ENCODE measurements at places on chromosomes 7 and 10.

GRCh38 chr10:34405611-34406462 is 409.3 kb downstream of the PARD3 start:
- no peak for DNase-seq

- DNase-seq = no peak
Measured at GRCh38 chr7:133445617-133446016, 192.7 kb downstream of the EXOC4 start.

GRCh38 chr7:85000735-85001350 is 186.0 kb downstream of the SEMA3D start:
- DNase-seq = peak; percentile 12

DNA sequence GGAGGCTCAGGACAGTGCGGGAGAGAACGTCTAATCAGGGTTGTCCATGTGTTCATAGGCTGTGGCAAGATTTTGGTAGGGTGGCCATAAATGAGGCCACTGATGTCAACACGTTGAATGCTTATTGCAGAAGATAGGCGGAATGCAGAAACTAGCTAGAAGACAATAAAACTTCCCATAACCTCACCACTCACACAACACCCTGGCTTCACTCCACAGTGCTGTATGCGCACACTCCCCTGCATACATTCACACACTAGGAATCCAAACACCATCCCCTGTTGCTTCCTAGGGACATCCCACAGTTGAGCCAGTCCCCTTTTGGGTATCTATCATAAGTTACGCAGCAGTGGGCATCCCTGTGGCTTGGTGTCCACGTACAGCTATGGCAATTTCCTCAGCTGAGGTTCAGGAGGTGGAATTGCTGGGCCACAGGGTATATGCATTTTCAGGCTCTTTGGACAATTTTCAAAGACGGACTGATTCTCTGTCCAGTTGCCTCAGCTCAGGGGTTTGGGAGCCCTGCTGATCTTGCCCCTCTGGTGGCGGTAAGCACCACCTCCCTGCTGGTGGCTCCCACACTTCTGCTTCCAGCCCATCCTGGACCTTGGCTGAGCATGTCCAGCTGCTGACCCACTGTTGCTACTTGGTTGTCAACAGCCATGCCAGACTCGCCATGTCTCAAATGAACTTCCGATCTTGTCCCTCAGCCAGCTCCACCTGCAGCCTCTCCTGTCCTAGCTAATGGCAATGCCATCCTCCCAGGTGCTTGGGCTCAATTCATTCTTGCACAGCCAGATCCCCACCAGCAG is 36.4 kb downstream of the CDH23 start:
- no peak for DNase-seq

GRCh38 chr7:19121977-19122588 is 4.6 kb upstream of the TWIST1 start:
- DNase-seq = peak; percentile 70

DNA sequence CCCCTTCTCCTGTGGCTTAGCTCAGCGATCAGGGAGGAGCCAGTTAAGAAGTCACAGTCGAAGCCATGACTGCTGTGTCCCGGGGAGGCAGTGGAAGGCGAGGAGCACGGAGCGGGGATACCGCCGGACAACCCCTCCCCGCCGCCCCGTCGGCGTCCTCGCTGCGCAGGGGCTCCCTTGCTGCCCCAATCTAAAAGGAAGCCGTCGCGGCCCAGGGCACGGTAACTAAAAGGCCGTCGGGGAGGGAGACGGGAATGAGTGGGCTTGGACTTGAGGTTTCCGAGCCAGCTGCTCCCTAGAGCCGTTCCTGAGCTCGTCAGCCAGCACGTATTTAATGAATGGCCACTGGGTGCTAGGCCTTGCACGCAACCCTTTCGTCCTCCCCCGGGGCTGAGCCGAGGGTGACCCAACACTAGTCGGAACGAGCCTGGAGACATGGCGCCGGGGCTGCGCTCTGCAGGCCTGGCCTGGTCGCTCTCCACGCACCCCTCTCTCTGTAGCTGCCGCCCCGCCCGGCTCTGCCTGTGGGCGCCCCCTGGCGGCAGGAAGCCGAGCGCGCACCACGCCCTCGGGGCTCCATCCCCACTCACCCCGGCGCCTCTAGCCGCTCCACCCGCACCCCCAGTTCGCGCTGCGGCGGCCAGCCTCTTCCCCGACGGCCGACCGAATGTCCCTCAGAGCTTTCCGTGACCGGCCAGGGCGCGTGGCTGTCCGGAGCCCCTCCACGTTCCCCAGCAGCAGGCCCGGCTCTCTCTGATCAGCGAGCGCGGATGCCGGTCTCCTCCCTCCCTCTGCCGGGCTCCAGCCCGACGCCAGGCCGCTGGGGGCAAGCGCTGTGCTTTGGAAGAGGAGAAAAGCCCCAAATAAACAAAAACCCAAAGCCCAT is 29.3 kb upstream of the KCNK18 start:
- DNase-seq = peak; percentile 13

DNA sequence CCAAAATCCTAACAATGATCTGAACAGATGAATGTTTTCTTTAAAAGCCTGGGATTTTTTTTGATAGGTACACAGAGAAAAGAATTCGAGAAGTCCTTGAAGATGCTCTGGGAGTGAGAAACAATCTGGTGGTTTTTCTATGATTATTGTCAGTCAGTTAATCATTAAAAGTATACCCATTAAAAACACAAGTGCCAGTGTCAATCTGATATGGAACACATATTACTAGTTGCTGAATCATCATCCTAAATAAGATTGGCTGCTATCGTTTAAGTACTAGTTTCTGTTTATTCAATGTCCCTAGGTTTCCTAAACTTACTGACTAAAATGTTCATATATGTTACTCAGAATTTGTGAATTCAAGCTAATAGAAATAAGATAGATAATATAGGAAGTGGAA is 16.1 kb downstream of the COL28A1 start:
- no peak for DNase-seq

DNA sequence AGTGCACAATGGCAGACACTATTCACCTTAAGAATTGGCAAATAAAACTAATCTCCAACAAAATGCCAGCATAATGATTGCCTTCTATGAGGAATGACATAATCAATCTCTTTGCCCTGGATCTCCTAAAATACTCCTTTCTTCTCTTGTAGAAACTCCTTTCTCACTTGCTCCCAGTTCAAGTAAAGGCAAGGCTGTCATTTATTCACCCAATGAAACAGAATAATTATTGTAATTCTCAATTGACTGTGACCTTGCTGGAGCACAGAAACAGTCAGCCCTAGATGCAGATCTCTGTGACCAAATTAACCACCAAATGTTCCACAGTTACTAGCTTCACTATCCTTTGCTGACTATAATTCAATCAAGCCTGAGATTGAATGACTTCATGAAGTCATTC is 99.3 kb downstream of the SEMA3C start:
- DNase-seq = no peak

- no peak for DNase-seq
Measured at GRCh38 chr10:132847856-132848255, 61.9 kb upstream of the NKX6-2 start.

- no peak for DNase-seq
Measured at GRCh38 chr10:110647136-110647430, 2.9 kb downstream of the RBM20 start.

- no peak for DNase-seq
Measured at GRCh38 chr7:106183952-106184351, 71.8 kb upstream of the SYPL1 start.

DNA sequence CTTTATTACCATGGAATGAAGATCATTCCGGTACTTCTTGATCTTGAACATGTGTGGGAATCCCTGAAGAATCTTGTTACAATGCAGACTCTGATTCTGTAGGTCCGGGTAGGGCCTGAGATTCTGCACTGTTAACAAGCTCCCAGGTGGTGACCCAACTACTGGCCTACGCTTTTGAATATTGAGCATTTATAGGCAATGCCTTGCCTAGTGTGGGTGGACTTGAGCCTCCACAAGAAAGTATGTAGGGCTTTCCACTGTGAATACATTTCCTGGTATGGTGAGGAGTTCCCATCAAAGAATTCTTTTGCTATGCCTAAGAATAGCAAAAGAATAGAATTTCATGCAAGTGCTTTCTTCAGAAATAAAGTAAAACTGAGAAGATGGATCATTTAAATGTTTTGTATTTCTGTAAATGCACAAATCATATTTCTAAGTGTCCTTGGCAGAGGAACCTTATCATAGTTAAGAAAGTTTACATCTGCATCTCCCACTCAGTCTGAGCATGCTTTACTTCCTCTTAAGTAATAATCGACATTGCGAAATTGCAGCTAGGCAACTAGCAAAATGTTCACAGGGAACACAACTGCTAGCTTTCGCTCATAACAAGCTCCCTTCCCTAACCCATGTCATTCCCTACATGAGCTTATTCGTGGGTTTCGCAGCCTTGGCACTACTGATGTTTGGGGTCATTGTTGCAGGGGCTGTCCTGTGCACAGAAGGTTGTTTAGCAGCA is 71.4 kb downstream of the AHR start:
- DNase-seq = peak; percentile 98

DNA sequence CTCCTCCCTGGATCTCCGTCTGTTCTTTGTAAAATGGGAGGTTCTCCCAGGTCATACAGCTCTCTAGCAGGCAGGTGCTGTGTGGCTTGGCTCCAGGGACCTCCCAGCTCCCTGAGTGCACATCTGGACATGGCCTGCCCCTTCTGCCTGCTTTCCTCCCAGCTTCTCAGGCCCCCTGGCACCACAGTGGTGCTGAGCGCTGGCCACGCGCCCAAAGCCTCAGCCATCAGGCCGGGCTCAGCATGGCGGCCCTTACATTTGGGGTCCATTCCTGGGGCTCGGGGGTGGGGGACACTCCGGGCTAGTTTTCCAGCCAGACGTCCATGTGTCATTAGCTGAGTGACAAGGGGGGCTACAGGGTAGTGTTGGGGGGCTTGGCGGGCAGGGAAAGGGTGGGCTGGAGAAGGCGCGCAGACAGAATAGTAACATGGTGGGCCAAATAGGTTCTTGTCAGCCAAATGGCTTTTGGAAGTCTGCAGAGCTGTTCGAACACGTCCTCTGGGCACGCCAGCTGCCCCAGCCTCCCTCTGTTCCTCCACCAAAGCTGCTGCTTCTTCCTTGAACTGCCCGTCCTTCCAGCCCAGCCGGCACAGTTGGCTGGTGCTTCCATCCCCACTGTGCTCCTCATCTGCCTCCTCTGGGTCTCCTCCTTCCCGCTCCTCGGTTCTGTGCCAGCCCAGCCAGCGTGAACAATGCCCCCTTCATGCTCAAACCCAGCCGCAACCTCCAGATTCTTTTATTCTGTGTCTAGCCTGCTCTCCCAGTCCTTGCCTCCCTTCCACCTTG is 65.9 kb downstream of the GOLGA7B start:
- DNase-seq = no peak

DNA sequence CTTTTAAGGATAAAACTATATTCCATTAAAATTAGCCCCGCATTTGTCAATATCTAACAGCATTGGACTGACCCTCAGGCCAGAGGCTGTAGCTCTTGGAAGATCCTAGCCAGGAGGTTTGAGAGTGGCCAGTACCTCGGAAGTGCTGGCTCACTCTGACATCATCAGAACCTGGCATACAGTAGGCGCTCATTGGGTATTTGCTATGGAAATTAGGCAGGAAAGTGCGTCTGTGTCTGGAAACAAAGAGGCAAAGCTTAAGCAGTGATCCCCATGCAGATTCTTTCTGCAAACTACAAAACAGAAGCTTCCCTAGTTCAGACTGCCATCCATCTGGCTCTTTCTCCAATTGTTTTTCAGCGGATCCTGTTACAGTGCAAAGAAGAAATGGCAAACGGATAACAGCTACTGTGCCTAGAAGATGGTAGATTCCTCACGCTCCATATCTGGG is 1.7 kb upstream of the PRKCQ start:
- DNase-seq = no peak

DNA sequence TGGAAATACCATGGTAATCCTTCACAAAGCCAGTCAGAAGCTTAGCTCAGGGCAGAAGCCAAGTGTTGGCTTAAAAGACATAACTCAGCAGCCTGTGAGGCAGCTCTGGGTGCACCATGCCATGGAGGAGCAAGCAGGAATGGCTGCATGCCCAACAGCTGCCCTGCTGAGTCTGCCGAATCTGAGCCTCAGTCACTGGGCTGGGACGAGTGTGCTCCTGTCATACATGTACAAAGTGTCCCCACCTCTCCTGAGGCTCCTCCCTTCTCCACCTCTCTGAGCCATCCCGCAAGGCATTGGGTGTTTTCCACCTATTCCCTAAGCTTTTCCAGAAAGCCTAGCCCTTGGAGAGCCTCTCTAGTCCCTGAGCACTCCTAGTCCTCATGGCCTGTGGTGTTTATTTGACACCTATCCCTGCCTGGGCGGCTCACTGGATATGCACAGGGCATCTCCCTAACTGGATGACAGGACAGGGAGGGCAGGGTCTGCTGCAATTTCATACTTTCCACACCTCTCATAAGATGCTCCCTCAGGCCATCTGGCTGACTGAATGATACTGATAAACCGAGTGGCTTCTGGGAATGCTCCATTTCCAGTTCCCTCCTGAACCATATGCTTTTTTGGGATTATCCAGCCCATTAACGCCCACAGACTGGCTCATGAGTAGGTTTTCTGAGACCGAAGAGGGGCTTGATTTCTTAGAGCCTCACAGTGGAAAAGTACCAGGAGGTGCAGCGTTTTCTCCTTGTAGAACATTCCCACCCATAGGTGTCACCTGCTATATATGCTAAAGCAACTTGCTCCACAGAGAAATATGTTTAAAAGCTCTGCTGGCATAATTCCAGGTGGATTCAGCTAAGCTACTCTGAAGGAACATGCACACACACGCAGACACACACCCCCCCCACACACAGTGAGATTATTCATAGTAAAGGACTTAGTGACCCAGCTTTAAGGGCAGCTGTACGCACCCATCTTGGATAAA is 199.3 kb downstream of the SNX10 start:
- no peak for DNase-seq

Data from fibroblast of gingiva (primary cell).